ENCODE measurements at places on chromosomes 3 and 15.

DNA sequence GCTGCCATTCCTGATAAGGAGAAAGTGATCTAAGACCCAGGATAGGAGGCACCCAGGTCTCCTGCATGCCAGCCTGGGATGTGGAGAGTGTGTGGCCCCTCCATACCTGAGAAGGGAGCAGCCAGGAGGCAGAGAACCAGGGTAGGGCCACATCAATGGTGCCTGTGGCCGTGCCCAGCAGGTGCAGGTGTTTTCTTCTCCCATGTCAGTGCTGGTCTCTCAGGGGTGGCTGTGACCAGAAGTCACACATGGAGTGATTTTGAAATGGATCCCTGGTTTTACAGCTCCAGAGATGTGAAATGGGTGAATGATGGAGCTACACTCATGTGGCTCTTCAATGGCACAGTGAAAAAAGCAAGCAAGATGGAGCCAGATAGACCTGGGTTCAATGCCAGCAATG, 3.3 kb upstream of the ISL2 start:
- DNase-seq: no peak

DNA sequence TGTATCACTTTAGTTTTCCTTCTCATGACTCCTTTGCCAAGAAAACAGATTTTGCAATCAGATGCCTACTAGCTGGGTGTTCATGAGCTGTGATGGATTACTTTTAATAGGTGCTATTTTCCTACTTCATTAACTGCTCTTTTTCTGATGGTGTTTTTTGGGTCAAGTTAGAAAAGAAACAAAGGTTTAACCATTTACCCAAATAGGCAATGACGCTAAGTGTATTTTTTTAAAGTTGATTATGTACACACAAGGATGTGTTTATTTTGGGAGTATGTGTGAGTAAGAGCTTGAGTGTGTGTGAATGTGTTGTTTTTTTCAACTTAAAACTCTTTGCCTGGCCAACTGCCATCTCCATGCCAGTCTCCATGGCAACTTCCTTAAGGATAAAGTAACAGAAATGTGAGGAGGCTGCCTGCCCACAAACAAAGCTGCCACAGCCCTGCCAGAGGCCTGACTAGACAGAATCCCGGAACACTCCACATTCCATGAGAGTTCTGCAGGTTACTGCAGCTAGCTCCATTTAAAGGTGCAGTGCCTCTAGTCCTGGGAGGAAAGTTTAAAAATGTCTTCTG, 215.6 kb upstream of the RBMS3 start:
- no peak for DNase-seq

DNA sequence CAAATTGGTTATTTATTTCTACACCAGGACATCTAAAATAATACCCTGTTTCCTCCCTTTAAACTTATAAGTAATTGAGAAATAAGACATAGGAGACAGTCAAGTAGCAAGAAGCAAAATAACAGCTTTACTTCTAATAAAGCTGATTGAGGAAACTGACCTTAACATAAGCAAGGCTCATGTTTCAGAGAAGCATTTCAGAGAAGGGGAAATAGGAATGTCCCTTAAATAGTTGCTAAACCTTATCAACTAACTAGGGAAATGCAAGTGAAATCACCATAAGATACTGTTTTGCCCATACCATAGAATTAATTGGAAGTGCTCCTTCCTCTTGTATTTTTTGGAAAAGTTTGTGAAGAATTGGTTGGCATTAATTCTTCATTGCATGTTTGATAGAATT, 84.9 kb downstream of the B3GALNT1 start:
- DNase-seq: no peak

DNA sequence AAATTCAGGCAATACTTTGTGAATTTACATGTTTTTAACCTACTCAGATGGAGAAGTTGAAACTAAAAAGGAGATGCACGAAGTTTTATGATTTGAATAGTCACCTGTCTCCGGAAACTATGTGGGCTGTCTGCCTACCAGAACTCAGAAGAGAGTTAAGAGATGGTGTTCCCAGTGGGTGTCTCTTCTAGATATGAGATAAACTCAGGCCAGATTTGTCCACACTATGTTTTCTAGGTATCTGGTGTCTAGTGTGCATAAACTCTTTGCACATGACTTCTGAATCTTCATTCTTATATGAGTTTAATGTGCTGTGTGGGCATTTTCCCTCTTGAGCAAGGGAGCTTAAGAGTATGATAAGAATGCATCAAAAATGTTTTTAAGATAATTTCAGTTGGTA, 222.8 kb downstream of the FOXP1 start:
- peak; percentile 43 for DNase-seq

Data from activated naive CD4-positive, alpha-beta T cell treated with anti-CD3 and anti-CD28 coated beads for 36 hours (primary cell).